ENCODE measurements at places on chromosomes 4 and X.
A peak's percentile ranks its signal among the peaks of the same experiment; 100 is the strongest.

DNA sequence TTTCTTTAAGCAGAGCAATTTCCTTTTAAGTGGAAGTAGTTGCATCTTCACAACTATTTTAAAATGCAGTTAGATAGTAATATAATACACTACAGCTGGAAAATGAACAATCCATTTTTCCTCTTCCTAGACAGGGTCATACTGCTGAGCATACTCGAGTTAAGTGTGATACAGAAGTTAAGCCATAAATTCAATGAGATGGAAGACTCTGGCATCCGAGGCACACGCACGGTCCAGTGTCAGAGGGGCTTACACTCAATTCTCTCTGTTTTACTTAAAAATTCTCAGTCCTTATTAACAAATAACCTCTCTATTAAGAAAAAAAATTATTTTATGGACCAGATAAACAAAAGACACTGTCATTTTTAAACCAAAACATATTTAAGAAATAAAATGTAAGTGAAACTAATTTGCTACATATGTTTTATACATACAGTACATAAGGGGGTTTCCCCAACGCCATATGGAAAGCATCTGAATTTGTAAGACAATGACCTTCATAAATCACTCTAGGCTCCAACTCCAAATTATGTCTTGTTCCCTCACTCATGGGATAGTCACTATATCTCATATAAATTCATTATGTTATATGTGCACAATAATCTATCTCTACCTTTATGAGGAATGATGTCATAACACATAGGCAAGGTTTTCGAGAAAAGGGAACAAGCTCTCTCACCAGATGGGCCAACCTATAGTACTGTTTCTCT is 315.3 kb downstream of the PAPSS1 start:
- no peak for DNase-seq

DNA sequence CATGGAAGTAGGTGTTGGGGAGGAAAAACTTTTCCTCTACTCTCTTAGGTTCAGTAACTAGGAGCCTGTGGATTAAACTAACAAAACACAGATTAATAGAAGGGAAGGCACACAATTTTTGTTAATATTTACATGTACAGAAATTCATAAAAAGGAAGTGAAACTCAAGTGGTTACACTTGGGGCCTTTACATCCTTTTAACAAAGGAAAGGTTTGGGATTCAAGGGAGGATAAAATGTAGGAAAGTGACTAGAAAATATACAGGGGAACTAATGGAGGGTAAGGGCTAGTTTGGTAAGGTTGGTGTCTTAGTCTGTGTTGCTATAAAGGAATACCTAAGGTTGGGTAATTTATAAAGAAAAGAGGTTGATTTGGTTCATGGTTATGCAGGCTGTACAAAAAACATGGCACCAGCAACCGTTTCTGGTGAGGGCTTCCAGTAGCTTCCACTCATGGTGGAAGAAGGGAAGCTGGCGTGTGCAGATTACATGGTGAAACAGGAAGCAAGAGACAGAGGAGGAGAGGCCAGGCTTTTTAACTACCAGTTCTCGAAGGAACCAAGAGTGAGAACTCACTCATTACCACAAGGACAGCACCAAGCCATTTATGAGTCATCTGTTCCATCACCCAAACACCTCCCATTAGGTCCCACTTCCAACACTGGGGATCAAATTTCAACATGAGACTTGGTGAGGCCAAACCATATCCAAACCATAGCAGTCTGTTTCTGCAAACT is 124.4 kb downstream of the CHRDL1 start:
- no peak for DNase-seq

DNA sequence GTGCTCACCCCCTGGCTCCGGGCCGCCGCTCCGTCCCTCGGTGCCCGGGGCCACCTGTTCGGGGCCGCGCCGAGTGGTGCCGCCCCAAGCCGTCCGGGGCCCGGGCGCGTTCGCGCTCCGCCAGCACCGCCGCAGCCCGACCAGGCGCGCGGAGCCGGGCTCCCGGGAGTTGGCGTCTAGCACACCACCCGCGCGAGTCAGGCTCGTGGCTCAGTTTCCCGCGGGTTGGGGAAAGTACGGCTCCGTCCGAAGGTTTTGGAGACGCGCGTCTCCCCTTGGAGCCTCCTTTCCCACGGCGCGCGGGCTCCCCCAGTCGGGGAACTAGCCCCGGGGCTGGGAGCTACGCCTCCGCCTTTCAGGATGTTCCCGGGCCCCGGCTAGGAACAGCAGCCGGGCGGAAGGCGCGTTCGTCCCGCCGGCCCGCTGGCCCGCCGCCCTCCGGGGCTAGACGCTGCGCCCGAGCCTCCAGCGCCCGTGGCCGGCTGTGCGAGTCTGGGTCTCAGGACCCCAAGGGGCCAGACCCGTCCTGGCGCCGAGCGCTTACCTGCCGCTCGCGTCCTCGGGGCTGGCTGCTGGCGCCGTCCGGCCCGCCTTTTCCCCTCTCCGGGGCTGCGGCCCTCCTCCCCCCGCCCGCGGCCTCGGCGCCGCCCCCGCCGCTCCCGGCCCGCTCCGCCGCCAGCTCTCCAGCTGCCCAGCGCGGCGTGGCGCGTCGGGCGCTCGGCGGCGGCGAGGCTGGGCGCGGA is at the start of gene ADGRG2:
ADGRG2 (minus strand) TSS at position 571 of the 743 bp plus-strand sequence. CDS start 53,634 bp downstream, outside the sequence.
- no peak for DNase-seq

- no peak for DNase-seq
Measured at GRCh38 chr4:92237559-92237958, 66.2 kb upstream of the GRID2 start.

GRCh38 chrX:119880552-119881437 is 9.2 kb downstream of the NDUFA1 start:
- peak; percentile 12 for DNase-seq

DNA sequence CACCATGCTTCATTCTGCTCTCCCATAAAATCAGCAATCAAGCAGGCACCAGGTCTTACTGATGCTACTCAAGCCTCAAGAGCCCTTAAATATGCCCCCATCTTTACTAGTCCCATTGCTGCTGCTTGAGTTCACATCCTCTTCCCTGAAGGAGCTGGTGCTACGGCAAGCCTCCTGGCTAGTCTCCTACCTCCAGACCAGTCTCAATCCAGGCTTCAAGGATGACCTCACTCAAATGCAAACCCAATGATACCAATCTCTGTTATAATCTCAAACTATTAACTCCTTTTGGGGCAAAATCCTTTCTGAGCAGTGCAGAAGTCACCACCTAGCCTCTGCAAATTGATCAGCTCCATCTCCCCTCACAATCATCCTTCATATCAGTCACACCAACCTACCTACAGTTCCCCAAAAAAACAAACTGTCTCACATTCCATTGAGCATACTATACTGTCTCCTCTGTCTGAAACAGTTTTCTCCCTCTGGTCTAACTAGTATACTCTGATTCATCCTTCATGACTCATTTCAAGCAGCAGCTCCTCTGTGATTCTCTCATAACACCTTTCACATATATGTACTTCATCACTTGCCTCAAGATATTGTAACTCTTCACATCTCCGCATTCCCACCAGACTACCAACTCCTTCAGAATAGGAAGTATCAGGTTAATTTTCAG is 30.0 kb downstream of the PAPSS1 start:
- DNase-seq = no peak

DNA sequence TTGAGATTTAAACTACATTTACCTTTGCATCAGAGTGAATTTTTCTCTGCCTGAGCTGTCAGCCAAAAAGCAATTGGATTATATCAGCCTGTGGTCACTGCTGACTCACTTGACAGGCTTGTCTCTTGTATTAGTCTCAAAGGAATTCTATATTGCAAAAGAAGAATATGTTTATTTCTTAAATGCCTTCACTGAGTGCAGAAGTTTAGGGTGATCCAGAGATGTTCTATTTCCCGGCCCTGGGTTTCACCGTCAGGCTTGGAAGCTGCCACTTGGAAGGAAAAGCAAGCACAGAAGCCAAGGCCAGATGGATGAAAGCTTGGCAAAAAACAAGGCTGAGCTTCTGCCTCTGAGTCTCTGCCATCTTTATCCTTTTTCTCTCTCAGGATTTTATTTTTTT is 80.9 kb downstream of the FAM114A1 start:
- no peak for DNase-seq
